ENCODE measurements at places on chromosomes 5 and 9.

- DNase-seq, result no peak
Observed at GRCh38 chr9:94771096-94771495, 44.6 kb downstream of the AOPEP start.

DNA sequence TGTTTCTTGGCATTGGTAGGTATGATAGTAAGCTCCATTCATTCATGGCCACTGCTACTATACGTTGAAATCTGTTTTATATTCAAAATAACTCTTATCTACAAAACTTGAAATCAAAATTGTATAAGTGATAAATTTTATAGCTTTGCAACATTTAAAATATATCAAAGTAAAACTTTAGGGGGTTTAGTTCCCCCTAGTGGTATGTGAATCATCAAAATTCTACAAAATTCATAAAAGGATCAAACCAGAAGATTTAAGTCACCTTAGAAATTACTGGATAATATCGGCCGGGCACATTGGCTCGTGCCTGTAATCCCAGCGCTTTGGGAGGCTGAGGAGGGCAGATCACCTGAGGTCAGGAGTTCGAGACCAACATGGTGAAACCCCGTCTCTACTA, 243.0 kb upstream of the CDH18 start:
- no peak for DNase-seq

DNA sequence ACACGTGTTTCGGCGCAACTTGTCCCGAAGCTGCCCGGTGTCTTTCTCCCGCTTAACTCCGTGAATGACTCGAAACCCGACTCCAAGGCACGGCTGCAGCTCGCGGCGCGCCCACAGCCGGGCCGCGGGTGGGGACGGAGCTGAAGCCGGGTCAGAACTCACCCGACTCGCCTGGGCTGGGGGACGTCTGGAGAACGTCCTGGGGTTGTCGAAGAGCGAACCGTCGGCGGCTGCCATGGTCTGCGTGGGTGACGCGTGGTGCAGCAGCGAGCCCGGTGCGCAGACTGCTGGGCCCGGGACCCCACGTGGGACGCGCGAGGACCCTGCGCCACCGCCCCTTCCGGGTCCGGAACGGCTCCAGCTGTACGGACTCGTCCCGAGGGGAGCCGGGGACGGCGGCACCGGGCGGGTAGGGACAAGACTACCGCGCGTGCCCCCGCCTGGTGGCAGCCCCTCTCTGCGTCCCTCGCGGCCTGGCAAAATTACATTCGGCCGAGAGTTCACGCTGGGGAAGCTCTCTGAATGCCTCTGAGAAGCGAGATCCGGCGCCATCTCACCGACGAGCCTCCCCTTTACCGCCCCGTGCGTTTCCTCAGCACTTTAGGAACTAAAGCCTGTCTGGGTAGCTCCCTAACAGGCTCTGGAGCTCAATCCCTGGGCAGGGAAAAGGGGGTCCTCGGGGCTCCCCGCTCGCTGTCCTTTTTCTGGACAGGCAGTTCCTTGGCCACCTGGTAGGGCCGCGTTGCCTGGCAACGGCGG, at the start of gene DDX31:
Gene DDX31 (minus strand): TSS at position 286 of the 759 bp plus-strand sequence. CDS start 49 bp downstream, at position 237.
- peak; percentile 88 for DNase-seq

DNA sequence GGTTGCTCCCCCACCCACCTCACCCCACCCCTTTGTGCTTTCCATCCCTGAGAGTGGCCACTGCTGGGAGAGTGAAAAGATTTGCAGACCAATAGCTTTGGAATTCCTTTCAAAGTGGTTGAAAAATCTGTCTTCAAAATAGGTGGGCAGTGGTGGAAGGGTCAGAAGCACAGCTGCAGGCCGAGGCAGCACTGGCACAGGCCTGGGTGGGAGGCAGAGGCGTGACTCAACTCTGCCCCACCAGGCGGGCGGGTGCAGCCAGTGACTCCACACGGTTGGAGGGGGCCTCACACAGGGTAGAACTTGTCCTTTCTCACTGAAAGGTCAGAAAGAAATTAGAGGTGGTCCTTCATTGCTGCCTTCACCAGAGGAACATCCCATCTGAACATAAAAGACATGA, 214.9 kb upstream of the TBCA start:
- DNase-seq, result peak; percentile 49

DNA sequence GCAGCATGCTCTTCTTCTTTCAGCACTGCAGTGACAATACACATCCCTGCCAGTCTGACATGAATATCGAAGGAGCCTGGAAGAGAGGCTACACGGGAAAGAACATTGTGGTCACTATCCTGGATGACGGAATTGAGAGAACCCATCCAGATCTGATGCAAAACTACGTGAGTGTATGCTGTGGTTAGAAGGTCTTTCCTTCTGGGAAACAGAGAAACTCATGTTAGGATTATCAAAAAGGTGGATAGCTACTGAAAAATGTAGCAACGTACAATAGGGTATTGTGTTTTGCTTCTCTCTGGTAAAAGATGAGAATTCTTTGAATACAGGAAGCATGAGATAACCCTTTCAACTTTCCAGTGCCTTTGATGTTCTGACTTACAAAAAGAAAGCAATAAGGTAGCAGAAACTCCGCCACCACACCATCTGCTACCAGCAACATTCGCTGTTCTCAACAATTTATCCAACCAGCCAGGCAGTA, 133.3 kb downstream of the PCSK5 start:
- DNase-seq, result no peak

DNA sequence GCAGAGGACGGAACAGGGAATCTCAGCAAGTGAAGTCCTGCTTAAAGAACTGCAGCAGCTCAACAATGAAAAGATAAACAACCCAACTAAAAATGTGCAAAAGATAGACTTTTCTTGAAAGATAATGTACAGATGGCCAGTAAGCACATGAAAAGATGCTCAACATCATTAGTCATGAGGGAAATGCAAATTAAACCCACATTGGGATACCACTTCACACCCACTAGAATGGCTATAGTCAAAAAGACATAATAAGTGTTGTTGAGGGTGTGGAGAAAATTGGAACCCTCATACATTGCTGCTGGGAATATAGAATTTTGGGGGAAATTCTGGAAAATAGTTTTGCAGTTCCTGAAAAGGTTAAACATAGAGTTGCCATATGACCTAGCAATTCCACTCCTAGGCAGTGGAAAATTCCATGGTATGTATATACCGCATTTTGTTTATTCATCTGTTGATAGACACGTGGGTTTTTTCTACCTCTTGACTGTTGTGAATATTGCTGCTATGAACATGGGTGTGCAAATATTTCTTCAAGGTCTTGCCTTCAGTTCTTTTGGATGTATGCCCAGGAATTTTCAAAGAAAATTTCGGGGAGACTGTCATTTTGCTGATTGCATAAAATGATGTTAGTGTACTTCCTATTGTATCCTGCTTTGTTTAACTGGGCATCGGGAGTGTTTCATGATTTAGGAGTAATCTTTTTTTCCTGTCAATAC, 7.2 kb downstream of the CNOT8 start:
- no peak for DNase-seq

DNA sequence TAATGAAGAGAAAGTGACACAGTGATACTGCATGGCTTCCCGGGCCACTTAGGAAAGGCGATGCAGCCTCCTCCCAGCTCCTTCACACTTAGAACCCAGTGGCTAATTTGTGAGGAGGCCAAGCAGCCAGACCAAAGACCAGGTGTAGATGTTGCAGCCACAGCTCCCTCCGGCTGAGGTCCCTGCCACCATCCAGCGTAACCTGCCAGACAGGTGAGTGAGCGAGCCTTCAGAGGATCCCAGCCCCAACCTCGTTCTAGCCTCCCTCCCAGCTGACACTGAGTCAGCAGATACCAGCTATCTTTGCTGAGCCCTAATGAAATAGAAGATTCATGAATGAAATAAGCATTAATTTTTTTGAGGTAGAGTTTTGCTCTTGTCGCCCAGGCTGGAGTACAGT, 59.7 kb downstream of the COL23A1 start:
- DNase-seq, result no peak

DNA sequence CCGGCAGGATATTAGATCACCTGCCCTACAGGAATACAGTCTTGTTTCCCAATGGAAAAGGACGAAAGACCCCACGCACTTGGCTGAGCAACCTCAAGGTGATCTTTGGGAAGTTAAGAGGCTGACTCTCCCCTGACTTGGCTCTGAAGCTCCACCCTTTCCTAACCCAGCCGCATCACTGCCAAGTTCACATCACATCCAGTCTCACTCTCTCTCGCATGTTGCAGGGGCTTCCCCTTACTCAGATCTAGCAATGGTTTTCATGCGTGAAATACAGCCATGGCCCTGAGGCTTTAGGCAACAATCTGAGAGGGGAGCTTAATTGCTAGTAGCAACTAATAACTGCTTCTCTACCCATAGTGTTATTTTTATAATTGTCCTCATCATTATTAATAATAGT, 211.6 kb downstream of the DOCK8 start:
- DNase-seq, result no peak

DNA sequence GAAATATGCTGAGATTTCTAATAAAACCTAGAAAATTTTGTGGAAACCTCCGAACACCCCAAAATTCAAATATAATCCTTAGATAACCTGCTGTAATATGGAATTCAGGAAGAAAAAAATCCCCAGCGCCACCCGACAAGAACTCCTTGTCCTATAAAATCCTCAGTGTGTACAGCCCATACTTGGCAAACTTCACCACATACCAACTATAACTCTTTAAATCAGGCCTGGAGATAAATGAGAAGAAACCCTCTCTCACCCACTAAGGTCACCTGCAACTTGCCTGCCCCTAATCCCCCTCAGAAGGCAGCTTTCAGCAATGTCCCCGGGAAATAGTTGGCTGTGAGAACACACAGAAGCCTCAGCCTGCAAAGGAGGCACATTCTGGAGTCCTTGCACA, 90.5 kb downstream of the SH3TC2 start:
- DNase-seq, result no peak

GRCh38 chr5:138953387-138954256, 78.5 kb upstream of the LRRTM2 start:
- peak; percentile 84 for DNase-seq

DNA sequence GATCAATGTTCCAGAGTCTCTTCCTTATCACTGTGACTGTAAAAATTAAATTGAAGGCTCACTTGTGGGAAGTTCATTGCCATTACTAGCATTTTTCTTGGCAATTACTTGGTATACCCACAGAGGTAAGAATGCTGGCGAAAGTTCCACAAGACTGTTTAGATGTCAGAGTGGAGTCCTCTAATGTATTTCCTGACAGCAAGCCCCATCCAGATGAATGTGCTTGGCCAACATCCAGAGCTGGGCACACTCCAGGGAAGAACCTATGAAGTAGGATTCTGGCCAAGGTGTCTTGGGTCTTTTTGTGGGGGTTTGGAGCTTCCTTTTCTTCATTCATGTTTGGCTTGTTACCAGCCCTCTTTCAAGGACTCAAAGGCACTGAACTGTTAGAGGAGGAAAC, 473.6 kb downstream of the DMAC1 start:
- DNase-seq, result no peak

GRCh38 chr9:96450613-96451528, 902 bp downstream of the HABP4 start:
- DNase-seq, result peak; percentile 14

DNA sequence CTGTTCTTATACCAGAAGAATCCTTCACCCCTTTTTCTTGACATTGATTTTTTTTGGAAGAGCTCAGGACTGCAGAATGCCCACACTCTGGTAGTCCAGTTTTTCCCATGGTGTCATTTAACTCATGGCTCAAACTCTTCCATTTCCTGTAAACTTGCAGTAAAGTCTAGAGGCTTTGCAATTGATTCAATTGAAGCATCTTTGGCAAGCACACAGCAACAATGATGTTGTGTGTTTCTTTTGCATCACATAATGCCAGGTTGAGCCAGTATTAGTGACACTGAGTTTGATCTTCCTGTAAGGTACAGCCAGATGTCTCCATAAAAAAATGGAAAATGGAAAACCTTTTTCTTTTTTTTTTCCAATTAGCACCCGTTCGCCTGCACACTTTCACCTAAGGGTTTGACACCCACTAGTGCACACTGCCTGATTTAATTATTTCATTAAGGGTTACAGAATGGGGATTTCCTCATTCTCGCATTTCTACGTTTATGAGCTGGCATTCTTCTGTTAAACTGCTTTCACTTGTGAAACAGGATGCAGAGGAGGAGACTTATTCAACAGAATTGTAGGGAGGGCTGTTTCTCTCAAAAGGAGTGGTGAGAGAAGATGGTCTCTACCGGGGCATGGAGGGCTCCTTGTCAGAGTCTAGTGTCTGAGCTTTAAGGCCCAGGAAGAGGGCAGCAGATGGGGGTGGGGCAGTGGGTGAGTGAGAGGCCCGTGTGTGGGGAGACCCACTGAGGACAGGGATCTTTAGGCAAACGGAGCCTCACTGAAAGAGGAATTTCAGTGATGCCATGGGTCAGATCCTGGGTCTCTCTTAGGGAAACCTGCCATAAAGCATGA, 2.2 kb upstream of the S1PR3 start:
- no peak for DNase-seq

DNA sequence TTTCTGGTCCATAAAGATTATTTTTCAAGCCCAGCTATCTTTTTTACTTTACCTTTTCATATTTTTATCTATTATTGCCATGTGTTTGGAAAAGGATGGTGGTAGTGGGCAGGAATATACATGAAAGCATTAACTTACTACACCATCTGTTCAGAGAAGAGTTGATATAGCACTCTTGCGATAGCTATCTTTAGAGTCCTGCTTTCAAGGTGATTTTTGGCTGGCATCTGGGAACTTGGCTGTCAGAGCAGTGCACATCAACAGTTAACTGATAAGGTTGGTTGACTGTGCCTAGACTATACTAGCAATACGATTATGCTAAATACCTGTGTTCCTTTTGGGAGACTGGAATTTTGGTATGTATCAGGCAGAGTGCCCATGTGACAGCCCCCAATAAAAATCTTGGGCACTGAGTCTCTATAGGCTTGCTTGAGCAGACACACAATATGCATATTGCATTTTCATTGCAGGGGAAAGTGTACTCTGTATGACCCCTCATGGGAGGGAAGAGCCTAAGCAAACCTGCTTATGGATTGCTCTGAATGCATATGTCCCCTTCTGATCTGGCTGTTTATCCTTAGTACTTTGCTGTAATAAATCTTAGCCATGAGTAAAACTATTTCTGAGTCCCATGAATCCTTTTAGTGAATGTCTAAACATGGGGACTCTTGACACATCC, 227.6 kb upstream of the C9orf72 start:
- no peak for DNase-seq

GRCh38 chr5:143796125-143796524, 15.8 kb upstream of the HMHB1 start:
- DNase-seq, result no peak

GRCh38 chr9:124869466-124869985, 7.6 kb downstream of the ARPC5L start:
- no peak for DNase-seq

All from C1 segment of cervical spinal cord (tissue), 14 donors.